ENCODE measurements at places on chromosomes 7 and 10. TPM values are rescaled to one million over a fixed set of nuclear protein-coding genes. Genes with fewer than 3 reads are reported as not detected.

TEX36 gene
- not detected for total RNA-seq

TEX47 gene
- not detected for total RNA-seq

MRC1 gene
- total RNA-seq: 27.8 TPM

MYL10 gene
- not detected for total RNA-seq

FAM237B gene
- total RNA-seq: not detected

HHEX gene
- 3.2 TPM for total RNA-seq

MLXIPL gene
- 3.6 TPM for total RNA-seq

TBL2 gene
- 18.1 TPM for total RNA-seq

GRCh38 chr7:157411580-157411979, 74.8 kb downstream of the DNAJB6 start:
- DNase-seq: no peak

- DNase-seq: no peak
These were observed 336.7 kb upstream of the KLF6 start for GRCh38 chr10:4121502-4122380.

DNA sequence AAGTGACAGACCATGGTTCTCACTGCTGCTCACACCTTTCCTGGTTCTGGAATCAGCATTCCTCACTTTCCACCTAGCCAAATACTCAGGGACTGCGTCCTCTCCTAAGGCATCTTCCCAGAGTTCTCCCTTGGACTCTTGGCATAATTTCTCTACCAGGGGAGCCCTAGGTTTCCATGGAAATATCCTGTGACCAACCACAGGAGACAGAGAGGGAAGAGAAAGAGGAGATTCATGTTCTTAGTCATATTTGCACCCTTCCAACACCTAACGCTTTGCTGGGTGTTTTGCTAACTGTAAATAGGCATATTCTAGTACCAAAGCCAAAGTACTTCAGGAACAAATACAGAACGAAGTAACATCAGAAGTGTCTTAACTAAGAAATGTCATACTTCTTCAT, 28.6 kb downstream of the DENND11 start:
- no peak for DNase-seq

GRCh38 chr10:227014-227413, 91.8 kb downstream of the ZMYND11 start:
- no peak for DNase-seq

DNA sequence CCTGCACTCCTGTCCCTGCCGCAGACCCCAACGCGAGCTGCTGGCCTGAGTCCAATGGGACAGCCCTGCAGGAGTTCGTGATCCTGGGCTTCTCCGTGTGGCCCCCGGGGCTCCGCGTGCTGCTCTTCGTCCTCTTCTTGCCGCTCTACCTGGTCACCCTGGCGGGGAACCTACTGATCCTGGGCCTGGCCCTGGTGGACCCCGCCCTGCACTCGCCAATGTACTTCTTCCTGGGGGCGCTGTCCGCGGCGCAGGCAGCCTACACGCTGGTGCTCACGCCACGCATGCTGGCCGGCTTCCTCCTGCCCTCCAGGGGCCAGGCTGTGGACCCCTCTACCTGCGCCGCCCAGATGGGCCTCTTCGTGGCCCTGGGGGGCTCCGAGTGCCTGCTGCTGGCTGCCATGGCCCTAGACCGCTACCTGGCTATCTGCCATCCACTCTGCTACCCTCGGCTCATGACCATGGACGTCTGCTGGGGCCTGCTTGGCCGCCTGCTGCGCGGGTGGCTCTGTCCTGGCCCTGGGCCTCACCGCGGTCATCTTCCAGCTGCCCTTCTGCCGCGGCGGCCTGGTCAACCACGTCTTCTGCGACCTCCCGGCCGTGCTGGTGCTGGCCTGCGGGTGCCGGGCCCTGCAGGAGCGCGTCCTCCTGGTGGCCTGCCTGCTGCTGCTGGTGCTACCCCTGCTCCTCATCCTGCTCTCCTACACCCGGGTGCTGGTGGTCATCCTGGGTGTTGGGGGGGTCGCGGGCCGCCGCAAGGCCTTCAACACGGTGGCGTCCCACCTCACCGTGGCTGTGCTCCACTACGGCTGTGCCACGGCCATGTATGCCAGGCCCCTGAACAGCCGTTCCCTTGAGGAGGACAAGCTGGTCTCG, 71.7 kb downstream of the RBAK start:
- DNase-seq: no peak

- DNase-seq: no peak
These were observed 352.6 kb downstream of the PRPF18 start for GRCh38 chr10:13939391-13939790.

GRCh38 chr7:155363146-155363539, 65.5 kb downstream of the INSIG1 start:
- no peak for DNase-seq

DNA sequence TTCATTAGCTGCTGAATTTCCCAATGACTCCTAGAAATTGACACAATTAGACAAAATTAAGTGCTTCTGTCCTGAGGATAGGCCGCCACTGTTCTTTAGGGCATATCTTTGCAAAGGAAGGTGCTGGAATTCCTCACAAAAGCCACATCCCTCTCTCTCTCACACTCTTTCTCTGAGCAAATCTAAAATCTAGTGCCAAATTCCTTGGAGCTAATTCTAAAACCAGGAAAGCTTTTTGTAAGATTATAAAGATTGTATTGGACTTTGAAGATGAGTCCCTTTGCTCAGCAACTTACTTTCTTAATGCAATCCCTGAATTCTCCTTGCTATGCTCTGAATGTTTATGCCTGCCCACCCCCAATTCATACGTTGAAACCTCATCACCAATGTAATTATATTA, 288.9 kb downstream of the KCNMA1 start:
- DNase-seq: no peak

DNA sequence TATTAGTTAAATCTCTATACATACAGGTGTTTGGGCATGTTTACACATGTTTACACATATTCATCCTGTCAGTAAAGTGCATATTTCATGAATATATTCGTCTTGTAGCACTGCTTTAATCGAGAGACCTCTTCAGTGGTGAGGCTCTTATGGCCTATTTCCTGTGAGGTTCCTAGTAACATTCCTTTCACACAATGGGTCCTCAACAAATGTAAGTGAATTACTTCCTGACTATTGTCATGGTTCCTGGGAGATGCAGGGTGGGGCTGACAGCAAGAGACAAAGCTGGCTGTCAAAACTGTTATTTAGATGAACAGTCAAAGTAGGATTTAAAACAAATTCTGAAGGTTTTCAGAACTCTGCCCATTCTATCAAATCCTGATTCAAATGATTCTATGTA, 12.4 kb upstream of the SEMA3A start:
- no peak for DNase-seq

DNA sequence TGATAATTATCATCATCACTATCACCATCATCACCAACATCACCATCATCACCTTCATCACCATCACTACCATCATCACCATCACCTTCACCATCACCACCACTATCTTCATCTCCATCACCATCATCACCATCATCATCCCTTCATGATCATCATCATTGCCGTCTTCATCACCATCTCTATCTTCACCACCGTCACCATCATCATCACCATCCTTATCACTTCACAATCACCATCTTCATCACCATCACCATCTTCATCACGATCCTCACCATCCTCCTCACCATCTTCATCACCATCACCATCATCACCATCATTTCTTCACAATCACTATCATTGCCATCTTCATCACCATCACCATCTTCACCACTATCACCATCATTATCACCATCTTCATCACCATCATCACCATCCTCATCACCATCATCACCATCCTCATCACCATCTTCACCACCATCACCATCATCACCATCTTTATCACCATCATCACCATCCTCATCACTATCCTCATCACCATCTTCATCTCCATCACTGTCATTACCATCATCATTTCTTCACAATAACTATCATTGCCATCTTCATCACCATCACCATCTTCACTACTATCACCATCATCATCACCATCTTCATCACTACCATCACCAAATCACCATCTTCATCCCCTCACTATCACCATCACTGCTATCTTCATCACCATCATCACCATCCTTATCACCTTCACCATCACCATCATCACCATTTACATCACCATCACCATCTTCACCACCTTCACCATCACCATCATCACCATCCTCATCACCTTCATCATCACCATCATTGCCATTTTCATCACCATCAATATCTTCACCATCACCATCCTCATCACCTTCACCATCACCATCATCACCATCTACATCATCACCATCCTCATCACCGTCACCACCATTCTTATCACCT, 72.4 kb upstream of the DNAAF5 start:
- no peak for DNase-seq

DNA sequence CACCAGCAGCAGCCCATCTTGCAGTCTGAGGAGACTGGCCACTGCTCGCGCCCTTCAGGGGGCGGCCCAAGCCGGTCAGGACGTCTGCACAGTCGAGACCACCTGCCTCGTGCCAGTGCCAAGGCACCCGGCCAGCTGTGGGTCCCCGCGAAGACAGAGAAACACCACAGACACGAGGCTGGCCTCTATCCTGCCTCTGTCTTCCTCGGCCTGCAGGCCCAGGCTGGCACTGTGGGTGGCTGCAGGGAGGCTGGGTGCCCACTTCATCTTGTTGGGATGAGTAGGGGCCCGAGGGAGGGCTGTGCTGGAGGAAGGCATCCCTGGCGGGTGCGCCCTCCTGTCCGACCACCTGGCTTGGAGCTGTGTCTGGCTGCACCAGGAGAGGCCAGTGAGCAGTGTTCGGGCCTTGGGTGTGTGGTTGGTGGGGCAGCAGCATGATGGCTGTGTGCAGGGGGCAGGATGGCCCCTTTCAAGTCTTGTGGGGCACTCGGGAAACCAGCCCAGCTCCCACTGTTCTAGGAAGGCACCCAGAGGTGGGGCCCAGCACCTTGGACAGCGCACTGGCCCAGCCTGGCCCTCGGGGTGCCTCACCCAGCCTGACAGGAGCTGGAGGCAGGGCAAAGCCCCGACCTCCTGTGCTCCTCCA, 7.3 kb downstream of the DPYSL4 start:
- DNase-seq: no peak

- no peak for DNase-seq
These were observed 24.0 kb upstream of the EEPD1 start for GRCh38 chr7:36129048-36129534.

DNA sequence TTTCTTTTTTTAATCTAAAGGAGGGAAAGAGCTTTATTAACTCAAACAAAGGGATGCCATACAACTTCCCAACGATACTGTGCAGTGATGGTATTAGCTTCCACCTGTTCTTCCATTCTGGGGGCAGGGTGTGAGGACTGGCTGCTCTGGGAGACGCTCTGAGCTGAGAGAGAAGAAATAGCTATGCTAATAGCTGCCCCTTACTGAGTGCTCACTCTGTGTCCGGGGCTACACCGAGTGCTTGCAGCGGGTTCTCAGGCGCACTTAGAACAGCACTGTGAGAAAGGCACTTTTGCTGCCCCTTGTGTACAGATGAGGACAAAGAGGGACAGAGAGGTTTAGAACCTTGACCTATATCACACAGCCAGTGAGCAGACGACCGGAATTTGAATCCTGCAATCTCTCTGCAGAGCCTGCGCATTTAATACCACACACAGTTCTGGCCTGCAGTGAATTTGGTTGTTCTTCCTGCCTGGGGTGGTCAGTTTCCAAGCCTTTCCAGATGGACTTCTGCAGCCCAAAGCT, 142.2 kb downstream of the PLPP4 start:
- DNase-seq: no peak

GRCh38 chr7:93902777-93903423, 3.5 kb upstream of the GNGT1 start:
- DNase-seq: no peak

DNA sequence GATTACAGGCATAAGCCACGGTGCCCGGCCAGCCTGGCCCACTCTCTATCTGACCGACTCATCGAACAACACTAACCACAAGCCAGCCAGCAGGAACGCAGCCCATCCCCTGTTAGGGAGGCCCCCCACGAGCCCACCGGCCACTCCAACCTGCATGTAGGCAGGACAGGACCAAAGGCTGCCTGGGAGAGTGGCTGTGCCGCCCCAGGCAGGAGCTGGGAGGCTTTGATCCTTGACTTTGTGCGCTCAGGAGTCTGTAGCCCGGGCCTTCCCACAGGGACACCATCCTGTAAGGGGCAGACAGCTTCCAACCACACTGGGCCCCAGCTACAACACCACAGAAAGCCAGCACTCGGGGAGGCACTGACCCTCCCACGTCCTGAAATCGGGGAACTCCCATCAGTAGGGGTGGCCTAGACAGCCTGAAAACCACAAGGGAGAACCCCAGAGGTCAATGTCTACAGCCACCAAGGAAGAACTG, 29.4 kb downstream of the GRID1 start:
- no peak for DNase-seq

DNA sequence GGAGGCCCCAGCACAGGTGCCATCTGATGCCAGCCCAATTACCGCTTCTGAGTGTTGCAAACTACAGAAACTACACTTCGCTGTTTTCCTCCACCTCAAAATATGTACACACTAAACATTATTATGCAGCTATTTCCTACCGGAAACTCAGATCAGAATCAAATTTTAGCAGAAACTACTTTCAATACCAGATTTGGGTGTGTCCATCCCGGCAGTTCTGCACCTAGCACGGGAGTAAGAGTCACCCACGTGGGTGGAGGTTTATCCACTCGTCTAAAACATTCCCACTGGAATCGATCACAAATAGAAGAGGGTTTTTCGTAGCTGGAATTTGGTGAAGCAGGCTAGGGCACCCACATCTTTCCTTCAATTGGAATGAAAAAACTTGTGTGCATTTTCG, 214.4 kb upstream of the PRKCQ start:
- no peak for DNase-seq

DNA sequence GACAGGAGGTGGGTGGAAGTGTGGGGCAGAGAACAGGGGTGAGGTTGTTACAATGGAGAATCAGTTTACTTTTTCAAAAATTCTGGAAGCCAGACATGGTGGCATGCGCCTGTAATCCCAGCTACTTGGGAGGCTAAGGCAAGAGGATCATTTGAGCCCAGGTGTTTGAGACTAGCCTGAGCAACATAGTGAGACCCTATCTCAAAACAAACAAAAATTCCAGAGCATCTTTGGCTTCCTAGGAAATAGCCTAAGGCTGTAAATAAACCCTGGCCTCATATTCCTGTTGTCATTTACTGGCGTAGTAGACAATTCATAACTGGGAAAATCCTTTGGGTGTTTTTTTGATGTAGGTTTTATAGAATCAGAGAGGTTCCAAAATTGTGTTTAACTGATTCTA, 44.0 kb downstream of the GBF1 start:
- DNase-seq: no peak

GRCh38 chr10:4545062-4545461, 280.9 kb upstream of the AKR1E2 start:
- DNase-seq: no peak

Data from esophagus squamous epithelium (tissue), 5 donors.